Kasumi-1 (cell line): ENCODE measurements at places on chromosomes 6 and 20.

DNA sequence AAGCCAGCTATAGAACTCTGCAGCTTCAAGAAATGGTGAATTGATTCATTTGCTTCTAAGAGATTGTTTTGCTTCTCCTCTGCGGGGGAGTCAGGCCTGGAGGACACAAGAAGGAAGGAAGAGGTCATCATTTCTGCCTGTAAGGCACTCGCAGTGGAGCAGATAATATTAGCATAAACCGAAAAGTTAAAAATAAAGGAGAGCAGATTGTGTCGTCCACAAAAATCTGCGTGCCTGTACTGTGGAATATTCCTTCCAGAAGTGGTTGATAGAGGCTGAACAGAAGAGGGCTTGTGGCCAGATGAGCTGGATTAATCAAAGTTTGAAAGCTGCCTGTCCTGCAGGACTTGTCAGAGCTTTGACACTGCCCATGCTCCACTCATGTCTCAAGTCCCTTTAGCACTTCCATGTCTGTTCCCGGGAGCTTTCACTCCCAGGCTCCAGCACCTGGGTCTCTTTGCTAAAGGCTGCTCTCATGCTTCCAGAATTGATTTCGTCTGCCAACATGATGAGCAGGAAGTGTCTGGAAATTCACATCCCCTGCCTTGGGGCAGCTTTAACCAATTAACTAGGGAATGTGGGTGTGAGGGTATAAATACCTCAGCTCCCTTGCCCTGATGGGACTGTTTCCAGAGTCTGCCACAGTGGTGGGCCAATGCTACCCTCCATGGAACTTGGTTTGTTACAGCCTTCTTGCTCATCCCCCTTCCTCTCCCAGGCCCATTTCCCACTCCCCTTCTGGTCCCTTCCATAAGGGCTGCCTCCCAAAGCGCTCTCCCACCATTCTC lies 65.1 kb upstream of the STX16 start:
- no peak for DNase-seq

- no peak for DNase-seq
Measured at GRCh38 chr6:134605034-134605433, 287.1 kb upstream of the SGK1 start.

GRCh38 chr6:109991201-109992101 lies 13.3 kb downstream of the GPR6 start:
- no peak for DNase-seq

- DNase-seq: no peak
Measured at GRCh38 chr6:99114769-99115406, 167.1 kb upstream of the FBXL4 start.

DNA sequence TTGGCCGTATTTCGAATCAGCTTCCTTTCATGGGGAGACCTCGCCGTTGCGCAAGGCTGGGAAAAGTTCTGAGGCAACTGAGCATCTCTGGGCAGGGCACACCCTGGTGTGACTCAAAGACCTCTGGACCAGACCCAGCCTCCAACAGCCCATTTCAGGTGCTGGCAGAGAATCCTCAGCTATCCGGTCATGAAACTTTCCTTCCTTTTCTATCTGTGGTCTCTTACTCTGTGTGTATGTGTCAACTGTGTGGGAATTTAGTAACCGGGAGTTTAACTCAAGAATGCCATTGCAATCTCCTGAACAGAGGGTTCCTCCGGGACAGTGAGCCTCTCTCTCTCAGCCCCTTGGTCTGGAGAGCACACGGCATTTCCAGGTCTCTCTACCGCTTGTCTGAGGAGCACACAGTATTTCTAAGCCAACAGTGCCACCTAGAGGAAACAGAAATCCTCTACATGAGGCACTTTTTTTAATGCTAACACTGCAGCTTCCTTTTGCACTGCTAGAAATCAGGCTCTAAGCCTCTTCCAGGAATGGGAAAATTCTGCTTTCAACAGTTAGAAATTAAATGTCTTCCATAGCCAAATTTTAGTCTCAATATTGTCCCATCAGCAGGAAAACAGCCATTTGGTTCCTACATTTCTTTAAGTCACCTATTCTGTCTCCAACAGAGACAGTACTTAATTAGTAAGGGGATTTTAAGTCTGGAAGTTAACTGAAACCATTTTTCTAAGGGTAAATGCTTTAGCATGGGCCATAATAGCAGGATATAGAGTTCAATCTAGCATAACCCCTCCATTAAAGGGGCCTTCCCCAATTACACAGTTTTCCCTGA lies 32.7 kb downstream of the PLN start:
- DNase-seq: peak; percentile 91

GRCh38 chr6:37548067-37548674 lies 48.5 kb upstream of the CCDC167 start:
- DNase-seq: no peak

DNA sequence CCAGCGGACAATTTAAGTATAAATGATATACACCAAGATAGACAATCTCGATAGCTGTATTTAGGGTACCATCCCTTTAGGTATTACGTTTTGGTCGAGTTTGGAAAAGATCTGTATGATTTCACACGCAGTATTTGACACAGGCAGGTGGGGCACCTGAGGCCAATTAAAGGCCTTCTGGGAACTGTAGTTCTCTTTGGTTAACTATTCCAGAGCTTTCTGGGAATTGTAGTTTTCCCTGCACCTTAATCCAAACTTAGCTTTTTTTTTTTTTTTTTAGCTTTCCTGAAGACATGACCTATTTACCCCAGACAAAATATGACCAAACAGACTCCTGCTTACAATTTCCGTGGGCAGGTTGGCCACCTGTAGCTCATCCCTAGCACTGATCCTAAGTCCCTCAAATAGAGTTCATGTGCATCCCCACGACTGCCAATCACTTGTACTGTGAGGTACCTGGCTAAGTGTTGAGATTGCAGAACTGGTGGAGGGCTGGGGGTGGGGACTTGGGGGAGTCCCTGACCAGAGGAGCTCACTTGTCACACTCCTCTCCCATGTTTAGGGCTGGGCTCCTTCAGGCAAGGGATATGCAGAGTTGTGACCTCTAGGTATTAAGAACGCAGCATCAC lies 999 bp upstream of the EHMT2 start:
- peak; percentile 67 for DNase-seq

GRCh38 chr6:71299541-71300470 lies 11.2 kb downstream of the OGFRL1 start:
- DNase-seq: no peak

- DNase-seq: no peak
Measured at GRCh38 chr6:12803486-12803885, 86.9 kb downstream of the PHACTR1 start.

GRCh38 chr6:137715589-137716045 lies 151.4 kb upstream of the TNFAIP3 start:
- DNase-seq: no peak

DNA sequence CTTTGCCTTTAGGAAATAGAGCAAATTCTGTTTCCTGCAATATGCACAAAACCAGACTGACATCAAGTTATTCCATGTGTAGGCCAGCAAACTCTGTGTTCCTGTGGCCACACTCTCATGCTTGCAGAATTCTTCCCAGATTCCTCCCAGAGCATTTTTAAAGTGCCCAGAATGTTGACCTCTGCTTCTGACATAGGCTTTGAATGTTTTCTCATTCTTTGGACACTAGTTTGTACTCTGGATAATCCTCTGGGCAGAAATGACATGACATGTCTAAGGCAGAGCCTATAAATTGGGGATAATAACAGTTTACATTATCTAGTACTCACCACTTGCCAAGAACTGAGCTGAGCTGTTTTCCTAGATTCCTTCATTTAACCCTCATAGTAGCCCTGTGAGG lies 9.2 kb upstream of the EFHC1 start:
- no peak for DNase-seq

DNA sequence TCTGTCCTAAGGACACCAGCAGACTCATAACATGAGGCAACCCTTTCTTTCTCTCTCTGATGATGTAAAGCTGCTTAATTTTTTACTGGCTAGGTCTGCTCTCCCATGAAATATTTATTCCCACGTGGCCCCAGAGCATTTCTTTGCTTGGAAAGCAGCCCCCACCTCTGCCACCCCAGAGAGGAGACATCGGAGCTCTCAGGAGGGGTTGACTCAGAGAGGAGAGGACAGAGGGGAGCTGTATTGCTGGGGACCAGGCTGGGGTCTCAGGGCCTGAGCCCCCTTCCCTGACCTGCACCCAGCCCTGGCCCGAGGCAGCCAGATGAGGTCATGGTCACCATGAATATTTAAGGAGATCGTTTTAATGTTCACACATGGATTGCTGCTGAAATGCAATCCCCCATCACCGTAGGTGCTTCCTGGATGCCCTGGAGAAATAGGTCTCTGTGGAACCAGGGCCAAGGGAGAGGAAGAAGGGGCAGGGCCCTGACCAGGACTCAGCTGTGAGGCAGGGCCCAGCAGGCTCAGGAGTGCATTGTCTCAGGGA lies 117.5 kb downstream of the DLL1 start:
- DNase-seq: no peak
